ENCODE measurements at places on chromosomes 3 and 15.
A peak's percentile ranks its signal among the peaks of the same experiment; 100 is the strongest.

DNA sequence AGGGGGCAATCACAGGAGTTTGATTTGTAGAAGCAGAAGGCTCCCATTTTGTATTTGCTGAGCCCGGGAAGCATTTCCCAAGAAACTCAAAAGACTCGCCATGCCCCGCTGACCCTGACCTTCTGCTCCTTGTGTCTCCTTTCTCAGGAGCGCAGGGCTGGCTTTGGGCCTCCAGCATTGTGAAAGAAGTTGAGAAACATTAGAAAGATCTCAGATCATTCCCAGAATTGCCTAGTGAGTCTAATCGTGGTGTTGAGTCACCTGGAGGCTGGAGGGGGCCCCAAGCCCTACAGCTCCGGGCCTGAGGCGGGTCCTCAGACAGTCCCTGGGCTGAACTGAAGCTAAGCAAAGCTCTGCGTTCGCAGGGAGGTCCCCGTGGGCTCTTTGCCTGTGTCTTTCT, 10.9 kb upstream of the PIGZ start:
- no peak for DNase-seq

DNA sequence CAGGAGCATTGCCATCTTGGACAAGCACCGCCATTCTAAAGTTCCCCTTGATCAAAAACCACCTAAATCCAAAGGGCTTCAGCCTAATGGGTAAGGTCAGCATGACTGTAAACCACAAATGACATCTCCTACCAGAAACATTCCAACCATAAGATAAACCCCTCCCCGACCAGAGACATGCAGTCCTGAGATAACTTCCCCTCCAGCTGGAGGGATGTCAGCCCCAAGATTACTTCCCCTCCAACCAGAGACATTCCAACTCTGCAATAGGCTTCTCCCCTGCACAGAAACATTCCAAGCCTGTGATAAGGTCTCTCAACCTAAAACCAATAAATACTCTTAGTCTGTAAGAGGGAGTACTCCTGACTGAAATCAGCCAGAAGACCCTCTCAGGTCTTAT, 62.7 kb upstream of the DNAJC19 start:
- DNase-seq, result no peak

GRCh38 chr15:80549191-80549590, 145.0 kb downstream of the ARNT2 start:
- DNase-seq, result no peak

- DNase-seq, result no peak
Observed at GRCh38 chr3:23608650-23609049, 197.1 kb upstream of the UBE2E1 start.

DNA sequence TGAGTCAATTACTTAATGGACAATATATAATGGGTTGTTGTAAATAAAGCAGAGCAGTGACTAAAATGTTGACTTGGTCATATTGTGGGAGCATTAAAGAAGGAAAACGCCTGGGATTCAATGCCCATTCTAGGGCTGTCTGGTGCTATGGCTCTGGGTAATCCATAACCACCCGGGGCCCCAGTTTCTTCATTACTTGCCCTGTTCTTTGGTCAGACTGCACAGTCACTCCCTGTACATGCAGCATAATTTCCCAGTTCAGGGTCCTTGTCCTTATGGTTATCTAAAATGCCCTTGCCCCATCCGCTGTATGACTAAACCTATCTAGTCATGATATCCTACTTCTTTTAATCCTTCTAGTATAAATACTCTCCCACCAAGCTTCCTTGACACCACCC, 27.5 kb upstream of the DENND4A start:
- no peak for DNase-seq

GRCh38 chr3:15557511-15557946, 36.0 kb upstream of the COLQ start:
- DNase-seq, result peak; percentile 10

GRCh38 chr3:130759692-130760338, 13.2 kb upstream of the PIK3R4 start:
- no peak for DNase-seq

GRCh38 chr3:29065211-29065785, 215.6 kb upstream of the RBMS3 start:
- DNase-seq, result no peak

GRCh38 chr15:70859998-70860397, 6.0 kb upstream of the LARP6 start:
- no peak for DNase-seq

DNA sequence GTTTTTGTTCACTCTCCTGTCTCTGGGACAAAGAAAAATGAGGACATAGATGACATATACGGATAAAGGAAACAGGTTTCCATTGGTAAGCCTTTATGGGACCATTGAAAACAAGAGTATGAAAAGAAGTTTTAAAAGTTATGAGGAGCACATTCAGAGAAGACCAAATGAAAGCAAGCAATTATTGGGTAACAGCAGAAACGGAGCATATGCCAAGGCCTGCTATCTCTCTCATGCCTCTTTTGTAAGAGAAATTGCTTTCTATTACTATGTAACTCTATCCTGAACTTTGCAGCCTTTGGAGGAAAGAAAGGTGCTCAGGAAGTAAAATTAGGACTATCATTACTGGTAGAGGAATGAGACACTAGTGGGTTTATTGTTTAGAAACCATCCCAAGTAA, 14.9 kb upstream of the DPH6 start:
- no peak for DNase-seq

DNA sequence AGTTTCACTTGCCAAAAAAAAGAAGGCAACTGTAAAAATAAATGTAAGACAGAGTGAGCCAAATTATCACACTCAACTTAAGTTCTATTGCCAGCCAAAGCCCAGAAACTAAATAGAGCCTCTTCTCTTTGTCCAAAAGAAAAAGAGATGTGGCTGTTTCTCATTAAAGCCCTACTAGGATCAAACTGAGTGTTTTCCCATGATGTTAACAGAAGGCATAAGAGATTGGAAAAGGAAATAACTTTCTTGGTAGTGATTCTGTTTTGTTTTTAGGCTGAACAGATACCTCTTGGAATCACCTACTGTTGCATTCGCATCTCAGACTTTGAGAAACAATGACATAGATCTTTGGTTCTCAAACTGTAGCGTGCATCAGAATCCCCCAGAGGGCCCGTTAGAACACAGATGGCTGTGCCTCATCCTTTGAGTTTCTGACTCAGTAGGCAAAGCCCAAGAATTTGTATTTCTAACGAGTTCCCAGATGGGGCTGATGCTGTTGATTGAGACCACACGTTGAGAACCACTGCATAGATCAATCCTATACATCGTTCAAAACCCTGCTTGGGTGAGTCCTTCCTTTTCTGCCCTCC, 42.5 kb upstream of the SRGAP3 start:
- no peak for DNase-seq

DNA sequence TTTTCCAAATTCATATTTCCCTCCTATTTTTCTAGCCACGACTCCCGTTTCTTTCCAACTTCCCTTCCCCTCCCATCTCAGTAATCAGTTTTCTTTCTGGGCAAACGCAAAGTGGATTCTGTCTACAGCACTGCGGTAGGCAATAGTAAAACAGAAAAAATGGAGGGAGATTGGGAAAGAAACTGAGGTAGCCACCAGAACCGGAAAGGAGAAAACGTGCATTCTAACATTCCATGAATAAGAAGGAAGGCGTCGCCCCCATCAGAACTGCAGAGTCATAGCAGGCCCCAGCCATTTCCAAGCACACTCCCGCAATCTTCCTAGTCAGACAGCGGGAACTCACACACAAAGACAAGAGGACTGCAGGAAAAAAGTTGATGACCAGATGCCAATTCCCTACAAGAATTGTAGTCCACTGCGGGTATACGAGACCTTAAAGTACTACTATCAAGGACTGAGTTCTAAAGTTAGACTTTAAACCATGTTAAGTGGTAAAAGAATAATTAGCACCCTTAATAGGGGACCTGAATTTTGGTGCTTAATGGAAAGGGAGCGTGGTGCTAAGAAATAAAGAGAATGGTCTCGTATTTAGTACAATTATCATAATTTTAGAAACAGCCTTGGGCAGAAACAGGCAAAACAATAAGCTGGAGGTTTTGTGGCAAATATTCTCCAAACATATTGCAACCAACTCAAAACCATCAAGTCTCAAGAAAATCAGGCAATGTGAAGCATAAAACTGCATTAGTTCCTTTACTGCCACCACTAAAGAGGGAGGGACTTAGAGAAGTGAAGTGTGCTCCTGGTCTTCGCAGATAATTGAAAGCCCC, 1.4 kb downstream of the PFN2 start:
- DNase-seq, result no peak

- no peak for DNase-seq
Observed at GRCh38 chr3:114336122-114336697, 42.4 kb downstream of the TIGIT start.

DNA sequence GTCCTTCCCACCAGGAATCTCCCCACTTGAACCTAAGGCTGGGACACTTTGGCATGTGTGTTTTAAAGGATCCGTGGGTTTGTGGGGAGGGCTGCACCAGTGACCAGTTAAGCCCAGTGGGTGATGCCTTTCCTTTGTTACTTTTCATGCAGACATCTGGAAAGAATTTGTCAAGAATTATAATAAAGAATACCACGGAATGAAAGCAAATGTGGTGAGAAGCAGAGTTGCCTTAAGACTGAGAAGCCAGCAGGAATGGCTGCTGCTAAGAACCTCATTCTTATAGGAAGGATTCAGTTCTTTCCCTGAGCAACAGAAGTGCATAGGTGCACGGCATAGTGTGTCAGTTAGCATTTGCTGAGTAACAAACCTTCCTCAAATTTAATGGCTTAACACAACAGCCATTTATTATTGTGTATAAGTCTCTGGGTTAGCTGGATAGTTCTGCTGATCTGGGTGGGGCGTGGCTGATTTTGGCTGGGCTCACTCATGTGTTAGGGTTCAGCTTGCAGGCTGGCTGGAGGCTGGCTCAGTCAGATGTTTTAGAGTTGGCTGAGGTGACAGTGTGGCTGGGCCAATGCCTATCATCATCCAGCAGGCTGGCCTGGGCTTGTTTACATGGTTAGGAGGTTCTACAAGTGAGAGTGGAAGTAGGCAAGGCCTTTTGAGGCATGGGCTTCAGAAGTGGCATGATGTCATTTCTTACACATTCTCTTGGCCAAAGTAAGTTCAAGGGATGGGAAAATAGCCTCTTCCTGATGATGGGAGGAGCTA, 262.7 kb upstream of the CTDSPL start:
- DNase-seq, result no peak

DNA sequence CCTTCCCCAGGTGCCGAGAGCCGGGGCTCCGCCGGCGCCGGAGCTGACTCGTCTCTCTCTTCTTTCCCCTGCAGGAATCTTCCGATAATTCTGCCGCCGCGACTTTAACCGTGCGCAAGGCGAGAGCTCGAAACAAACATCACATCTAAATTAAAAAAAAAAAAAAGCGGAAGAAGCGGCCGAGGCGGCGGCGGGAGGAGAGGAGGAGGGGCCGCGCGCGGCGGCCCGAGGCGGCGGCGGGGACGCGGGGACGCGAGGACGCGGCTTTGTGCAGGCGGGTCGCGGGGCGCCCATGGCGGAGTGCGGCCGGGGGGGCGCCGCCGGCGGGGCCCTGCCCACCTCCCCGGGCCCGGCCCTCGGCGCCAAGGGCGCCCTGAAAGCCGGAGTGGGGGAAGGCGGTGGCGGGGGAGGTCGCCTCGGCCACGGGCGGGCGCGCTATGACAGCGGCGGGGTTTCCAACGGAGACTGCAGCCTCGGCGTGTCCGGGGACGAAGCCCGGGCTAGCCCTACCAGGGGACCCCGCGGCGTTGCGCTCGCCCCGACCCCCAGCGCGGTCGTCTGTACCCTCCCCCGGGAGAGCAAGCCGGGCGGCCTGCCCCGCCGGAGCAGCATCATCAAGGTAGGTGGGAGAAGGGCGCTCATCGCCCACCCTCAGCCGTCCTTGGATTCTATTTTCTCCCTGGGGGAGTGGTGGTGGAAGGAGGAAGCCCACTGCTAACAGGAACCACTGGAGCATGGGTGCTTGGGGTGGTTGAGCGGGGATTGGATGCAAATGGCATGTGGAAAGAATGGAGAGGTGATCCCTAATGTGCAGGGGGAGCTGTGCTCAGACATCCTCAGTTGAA, at the start of gene PLCL2:
Gene PLCL2 (plus strand): TSS at position 208 of the 845 bp plus-strand sequence. CDS start 85 bp downstream, at position 293.
- DNase-seq, result peak; percentile 45

- peak; percentile 4 for DNase-seq
Observed at GRCh38 chr3:48429960-48430707, at the start of gene PLXNB1. Gene PLXNB1 (minus strand): TSS chr3:48430086. CDS start chr3:48424611, 5,475 bp downstream.

- no peak for DNase-seq
Observed at GRCh38 chr3:159371961-159372360, 570.1 kb downstream of the MFSD1 start.

GRCh38 chr3:169379496-169380090, 283.9 kb downstream of the MECOM start:
- no peak for DNase-seq

DNA sequence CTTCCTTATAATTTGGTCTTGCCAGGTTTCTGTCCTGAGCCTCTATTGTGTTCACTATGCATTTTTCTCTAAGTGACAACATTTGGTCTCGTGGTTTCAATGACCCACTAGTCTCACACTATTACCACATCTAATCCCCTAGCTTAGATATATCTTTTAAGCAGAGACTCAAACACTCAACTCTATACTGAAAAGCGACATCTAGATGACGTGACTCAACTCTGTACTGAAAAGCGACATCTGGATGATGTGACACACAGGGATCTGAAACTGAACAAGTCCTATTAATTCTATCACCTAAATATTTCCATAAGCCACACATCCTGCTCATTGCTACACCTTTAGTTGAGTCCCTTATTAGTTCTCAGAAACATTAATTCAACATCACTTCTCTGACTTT, 141.7 kb upstream of the MBNL1 start:
- DNase-seq, result no peak

DNA sequence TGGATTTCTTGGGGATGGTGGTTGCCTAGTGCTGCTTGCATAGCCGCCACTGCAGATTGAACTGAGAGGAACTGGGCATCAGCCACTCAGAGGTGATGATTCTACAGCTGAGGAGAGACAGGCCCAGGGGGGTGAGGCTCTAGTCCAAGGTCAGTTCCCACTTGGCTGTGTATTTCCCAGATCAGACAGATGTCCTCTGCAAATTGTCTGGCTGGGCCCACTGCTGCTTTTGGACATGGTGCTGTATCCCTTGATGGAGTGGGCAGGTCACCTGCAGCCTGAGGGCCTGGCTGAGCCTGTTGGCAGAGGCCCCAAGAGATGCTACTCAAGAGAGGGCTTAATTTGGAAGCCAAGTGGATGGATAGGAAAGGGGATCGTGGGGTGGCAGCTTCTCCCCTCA, 124.5 kb upstream of the CTDSPL start:
- no peak for DNase-seq

DNA sequence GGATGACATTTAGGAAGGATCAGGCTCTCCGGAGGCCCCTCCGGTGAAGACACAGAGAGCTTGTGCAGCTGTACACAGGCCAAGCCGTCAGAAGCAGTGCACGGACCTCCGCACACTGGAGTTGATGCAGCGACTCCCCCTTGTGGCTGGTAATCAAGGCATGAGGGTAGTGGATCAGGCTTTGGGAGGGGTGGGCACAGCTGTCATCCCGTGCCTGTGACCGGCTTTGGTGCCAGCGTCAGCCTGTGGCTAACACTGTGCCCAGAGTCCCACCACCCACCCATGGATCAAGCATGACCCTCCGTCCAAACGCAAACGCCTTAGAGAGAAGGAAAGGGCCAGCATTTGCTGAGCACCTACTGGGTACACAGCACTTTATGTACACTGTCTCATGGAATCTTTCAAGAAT, 8.2 kb upstream of the GRIP2 start:
- DNase-seq, result no peak

Data from stimulated activated CD8-positive, alpha-beta memory T cell treated with anti-CD3 and anti-CD28 coated beads, Interleukin-12 subunit alpha, Interleukin-12 subunit beta, amount 100 ng/mL, for 1 hour (primary cell).